ENCODE measurements at places on chromosomes 6 and 20.

- H3K27me3 ChIP-seq = no peaks in the 10 kb centered on the region
- no peak overlapping the region for H3K27ac ChIP-seq
- DNase-seq = no peak
These were observed 74.3 kb downstream of the RPS12 start for GRCh38 chr6:132888701-132889100.

- H3K4me1 ChIP-seq = no peaks in the 10 kb centered on the region
- H3K27me3 ChIP-seq = no peaks in the 10 kb centered on the region
- DNase-seq = no peak
- H3K4me3 ChIP-seq = no peak overlapping the region
- no peaks in the 10 kb centered on the region for H3K36me3 ChIP-seq
These were observed 816.5 kb downstream of the BCKDHB start for GRCh38 chr6:80922916-80923455.

DNA sequence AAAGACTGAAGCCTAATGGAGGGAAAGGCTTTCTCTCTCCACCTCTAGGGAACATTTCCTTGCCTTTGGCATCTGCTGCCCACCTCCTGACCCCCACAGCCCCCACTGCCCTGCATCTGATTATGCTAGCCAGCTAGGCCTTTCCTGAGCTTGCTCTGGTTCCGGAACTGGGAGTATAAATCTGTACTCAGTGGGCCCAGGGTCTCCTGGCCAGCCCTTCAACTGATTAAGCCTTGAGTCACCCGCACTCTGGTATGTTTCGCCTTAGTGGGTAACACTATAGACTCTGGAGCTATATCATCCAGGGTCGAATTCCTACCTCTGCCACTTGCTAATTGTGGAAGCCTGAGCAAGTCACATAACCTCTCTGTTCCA lies 45.6 kb upstream of the RIPOR2 start:
- peak; percentile 42 for DNase-seq
- H3K4me3 ChIP-seq = no peak overlapping the region
- no peaks in the 10 kb centered on the region for H3K36me3 ChIP-seq
- H3K27me3 ChIP-seq = no peaks in the 10 kb centered on the region

- H3K27ac ChIP-seq = no peak overlapping the region
- H3K27me3 ChIP-seq = no peaks in the 10 kb centered on the region
These were observed 488.5 kb upstream of the JARID2 start for GRCh38 chr6:14757418-14757817.

DNA sequence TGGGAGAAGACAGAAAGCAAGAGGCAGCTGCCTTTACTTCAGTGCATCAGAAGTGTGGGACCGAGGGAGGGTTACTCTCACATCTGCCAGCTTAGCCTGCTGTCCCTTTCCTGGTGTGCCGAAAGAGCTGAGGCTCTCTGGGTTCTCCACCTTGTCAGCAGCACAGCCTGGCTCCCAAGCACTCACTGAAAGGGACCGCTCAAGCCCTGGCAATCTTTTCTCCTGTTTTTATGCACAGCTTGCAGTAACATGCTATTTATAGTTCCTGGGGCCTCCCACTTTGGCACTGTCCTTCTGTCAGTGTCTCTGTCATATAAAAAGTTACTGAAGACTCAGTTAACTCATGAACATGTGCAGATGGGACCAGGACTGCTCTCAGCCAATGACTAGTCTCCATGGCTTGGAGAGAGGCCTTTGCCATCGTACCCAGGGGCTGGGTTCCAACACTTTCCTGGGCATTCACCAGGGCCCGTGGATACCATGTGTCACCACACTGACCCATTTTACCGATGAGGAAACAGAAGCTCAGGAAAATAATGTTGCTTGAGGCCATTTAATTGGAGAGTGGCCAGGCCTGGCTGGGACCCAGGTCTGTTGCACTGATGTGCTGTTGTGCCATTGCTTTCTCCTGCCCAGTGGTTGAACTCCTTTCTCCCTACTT lies 46.2 kb downstream of the PANK2 start:
- no peaks in the 10 kb centered on the region for H3K4me1 ChIP-seq
- no peaks in the 10 kb centered on the region for H3K27me3 ChIP-seq
- H3K4me3 ChIP-seq = no peak overlapping the region
- peaks cover 7% of the 10 kb centered on the region for H3K36me3 ChIP-seq

- no peak for DNase-seq
- H3K4me1 ChIP-seq = peaks cover 13% of the 10 kb centered on the region
- no peaks in the 10 kb centered on the region for H3K27me3 ChIP-seq
- H3K4me3 ChIP-seq = no peak overlapping the region
- no peak overlapping the region for H3K27ac ChIP-seq
These were observed 54.4 kb downstream of the GOPC start for GRCh38 chr6:117547688-117548621.

DNA sequence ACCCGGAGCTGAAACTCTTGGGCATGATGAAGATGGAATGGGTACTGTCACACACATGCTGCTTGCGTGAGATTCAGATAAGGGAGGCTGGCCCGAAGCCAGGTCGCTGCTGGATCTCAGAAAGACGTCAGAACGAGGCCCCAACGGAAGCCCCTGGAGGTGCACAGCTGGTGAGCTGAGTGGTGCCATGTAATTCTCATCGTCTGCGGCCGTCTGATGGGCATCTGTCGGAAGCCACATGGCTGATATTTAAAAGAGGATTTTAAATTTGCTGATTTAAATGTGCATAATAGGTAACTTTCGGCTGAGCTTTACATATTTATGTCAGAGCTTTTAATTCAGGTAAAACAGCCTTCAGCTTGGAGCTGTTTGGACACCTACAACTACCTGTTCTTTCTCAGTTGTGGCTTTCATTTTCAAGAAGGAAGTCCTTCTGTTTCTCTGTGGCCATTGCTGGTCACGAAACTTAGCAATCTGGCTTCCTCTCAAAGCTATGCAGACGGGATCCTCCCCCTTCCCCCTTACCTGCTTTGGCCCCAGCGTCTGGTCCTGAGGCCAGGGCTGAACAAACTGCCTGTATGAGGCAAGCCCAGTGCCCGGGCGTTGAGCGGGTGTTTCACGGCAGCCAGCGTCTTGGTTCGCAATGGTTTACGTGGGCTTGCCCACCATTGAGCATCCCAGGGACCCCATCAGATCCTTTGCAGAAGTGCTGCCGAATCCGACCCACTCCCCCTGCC lies 9.2 kb downstream of the SLCO4A1 start:
- peaks cover 40% of the 10 kb centered on the region for H3K4me1 ChIP-seq
- H3K4me3 ChIP-seq = peak overlapping the region; percentile 76
- no peak for DNase-seq
- H3K27ac ChIP-seq = peak overlapping the region; percentile 97

GRCh38 chr6:98384801-98385200 lies 449.6 kb upstream of the POU3F2 start:
- no peak for DNase-seq
- H3K27me3 ChIP-seq = no peaks in the 10 kb centered on the region
- no peak overlapping the region for H3K4me3 ChIP-seq
- H3K4me1 ChIP-seq = no peaks in the 10 kb centered on the region
- no peaks in the 10 kb centered on the region for H3K36me3 ChIP-seq

DNA sequence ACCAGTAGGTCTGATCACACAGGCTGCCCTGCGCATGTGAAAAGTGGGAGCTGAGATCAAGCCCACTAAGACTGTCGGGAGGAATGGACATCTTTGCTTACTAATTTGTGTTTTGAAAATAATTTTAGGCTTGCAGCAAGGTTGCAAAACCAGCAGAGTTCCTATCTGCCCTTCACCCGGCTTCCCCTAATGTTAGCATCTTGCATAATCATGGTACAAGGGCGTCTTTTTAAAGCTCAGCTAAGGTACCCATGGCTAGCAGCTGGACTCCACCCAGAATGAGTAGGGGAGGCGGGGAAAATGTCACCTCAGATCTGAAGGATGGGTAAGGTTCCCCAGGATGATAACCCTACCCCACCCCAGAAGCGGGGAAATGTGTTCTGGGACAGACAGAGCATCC lies 25.3 kb upstream of the BMP7 start:
- no peak for DNase-seq
- H3K27me3 ChIP-seq = peaks cover 94% of the 10 kb centered on the region
- no peak overlapping the region for H3K4me3 ChIP-seq
- H3K4me1 ChIP-seq = no peaks in the 10 kb centered on the region
- H3K27ac ChIP-seq = no peak overlapping the region

GRCh38 chr6:151070631-151071051 lies 169.1 kb upstream of the AKAP12 start:
- H3K36me3 ChIP-seq = peaks cover 25% of the 10 kb centered on the region
- no peaks in the 10 kb centered on the region for H3K27me3 ChIP-seq
- peak overlapping the region; percentile 60 for H3K27ac ChIP-seq
- H3K4me1 ChIP-seq = peaks cover 35% of the 10 kb centered on the region
- no peak overlapping the region for H3K4me3 ChIP-seq

GRCh38 chr6:159400826-159401225 lies 231.6 kb downstream of the FNDC1 start:
- no peaks in the 10 kb centered on the region for H3K36me3 ChIP-seq
- H3K27me3 ChIP-seq = peaks cover 56% of the 10 kb centered on the region
- no peak for DNase-seq
- H3K4me1 ChIP-seq = no peaks in the 10 kb centered on the region

DNA sequence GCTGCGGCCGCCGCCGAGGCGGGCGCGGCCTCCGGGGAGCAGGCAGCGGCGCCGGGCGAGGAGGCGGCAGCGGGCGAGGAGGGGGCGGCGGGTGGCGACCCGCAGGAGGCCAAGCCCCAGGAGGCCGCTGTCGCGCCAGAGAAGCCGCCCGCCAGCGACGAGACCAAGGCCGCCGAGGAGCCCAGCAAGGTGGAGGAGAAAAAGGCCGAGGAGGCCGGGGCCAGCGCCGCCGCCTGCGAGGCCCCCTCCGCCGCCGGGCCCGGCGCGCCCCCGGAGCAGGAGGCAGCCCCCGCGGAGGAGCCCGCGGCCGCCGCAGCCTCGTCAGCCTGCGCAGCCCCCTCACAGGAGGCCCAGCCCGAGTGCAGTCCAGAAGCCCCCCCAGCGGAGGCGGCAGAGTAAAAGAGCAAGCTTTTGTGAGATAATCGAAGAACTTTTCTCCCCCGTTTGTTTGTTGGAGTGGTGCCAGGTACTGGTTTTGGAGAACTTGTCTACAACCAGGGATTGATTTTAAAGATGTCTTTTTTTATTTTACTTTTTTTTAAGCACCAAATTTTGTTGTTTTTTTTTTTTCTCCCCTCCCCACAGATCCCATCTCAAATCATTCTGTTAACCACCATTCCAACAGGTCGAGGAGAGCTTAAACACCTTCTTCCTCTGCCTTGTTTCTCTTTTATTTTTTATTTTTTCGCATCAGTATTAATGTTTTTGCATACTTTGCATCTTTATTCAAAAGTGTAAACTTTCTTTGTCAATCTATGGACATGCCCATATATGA lies 3.2 kb downstream of the MARCKS start:
- H3K27me3 ChIP-seq = no peaks in the 10 kb centered on the region
- H3K4me3 ChIP-seq = no peak overlapping the region
- no peaks in the 10 kb centered on the region for H3K4me1 ChIP-seq
- H3K27ac ChIP-seq = peak overlapping the region; percentile 86
- peak; percentile 15 for DNase-seq

- no peaks in the 10 kb centered on the region for H3K36me3 ChIP-seq
- H3K4me3 ChIP-seq = no peak overlapping the region
- H3K27me3 ChIP-seq = no peaks in the 10 kb centered on the region
- no peak for DNase-seq
These were observed 138.3 kb upstream of the CDYL start for GRCh38 chr6:4637691-4638433.

DNA sequence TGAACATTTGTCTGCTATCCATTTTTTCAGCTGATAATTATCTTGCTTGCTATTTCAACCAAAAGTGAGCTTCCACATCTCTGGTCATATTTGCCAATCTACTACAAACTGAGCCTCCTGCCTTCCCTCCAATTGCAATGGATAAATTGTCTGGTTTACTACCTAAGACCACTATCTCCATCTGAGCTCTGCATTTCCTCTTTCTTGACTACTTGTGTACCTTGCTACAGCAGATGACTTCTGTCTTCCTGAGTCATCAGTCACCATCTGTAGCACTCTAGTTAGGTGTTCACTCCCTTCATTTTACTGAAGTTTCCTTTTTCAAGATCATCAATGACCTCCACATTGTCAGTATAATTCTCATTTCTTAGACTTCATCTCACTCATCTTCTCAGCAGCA lies 33.5 kb upstream of the PHIP start:
- H3K27ac ChIP-seq = no peak overlapping the region
- no peak for DNase-seq
- H3K36me3 ChIP-seq = no peaks in the 10 kb centered on the region
- H3K27me3 ChIP-seq = no peaks in the 10 kb centered on the region
- peaks cover 12% of the 10 kb centered on the region for H3K4me1 ChIP-seq
- H3K4me3 ChIP-seq = no peak overlapping the region

DNA sequence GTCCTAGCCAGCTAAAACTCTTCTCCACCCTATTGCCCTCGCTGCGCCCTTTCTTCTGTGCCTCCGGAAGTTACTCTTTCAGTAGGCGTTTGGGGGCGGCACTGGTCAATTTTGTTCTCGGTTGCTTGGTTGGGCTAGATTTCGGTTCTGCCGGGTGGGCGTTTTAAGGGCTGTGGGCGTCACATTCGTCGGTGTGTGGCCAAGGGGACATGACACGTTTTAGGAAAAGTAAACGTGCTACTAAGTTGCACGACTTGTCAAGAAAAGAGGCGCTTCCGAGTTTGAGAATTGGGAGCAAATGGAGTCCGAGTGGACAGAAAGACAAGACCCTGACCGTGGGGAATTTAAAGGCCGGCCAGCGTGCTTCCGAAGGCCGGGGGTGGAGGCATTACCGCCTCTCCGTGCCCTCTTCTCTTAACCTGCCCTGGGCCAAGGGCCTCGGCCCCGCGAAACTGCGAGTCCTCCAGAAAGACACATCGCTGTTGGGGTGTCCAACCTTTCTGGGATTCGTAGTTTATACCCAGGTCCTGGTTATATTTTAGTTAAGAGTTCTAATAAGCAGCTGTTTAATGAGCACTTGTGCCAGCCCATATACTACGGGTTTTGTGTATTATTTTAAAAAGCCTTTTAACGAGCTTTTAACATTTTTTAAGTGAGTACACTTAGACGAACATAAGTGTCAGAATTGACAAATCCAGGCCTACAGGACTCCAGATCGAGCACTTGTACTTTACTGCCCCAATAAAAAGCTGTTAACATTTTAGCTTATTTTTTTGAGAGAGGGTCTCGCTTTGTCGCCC lies 664 bp upstream of the BAG6 start:
- peak overlapping the region; percentile 95 for H3K4me3 ChIP-seq
- H3K4me1 ChIP-seq = peaks cover 50% of the 10 kb centered on the region
- H3K27me3 ChIP-seq = no peaks in the 10 kb centered on the region
- no peak for DNase-seq
- H3K36me3 ChIP-seq = peaks cover 80% of the 10 kb centered on the region

DNA sequence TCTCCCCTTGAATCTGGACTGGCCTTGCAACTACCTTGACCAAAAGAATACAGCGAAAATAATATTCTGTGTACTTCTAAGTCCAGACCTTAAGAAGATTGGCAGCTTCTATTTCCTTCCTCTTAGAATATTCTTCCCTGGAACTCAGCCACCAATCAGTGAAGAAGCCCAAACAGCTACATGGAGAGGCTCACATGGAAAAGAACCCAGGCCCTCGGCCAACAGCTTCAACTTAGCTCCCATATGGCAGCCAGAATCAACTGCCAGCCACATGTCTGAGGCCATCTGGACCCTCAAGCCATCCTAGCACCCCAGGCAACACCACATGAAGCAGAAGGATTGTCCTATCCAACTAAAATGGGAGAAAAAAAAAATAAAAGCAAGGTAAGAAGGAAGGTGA lies 178.8 kb downstream of the IBTK start:
- H3K4me3 ChIP-seq = no peak overlapping the region
- no peaks in the 10 kb centered on the region for H3K36me3 ChIP-seq
- DNase-seq = no peak
- no peaks in the 10 kb centered on the region for H3K4me1 ChIP-seq
- H3K27me3 ChIP-seq = no peaks in the 10 kb centered on the region
